Activated naive CD8-positive, alpha-beta T cell treated with anti-CD3 and anti-CD28 coated beads for 36 hours (primary cell): ENCODE measurements at places on chromosomes 16 and 17. TPM values are rescaled to one million over a fixed set of nuclear protein-coding genes. Genes with fewer than 3 reads are reported as not detected.

YBX2 gene
- 0.24 TPM for total RNA-seq

RAB11FIP4 gene
- total RNA-seq: 18.7 TPM

ARL17A gene
- 13.0 TPM for total RNA-seq

TBC1D16 gene
- 9.0 TPM for total RNA-seq

SNX11 gene
- 33.1 TPM for total RNA-seq

KCNAB3 gene
- 7.5 TPM for total RNA-seq

PTX4 gene
- not detected for total RNA-seq

SOST gene
- not detected for total RNA-seq

ZPBP2 gene
- total RNA-seq: not detected

GRIN2C gene
- not detected for total RNA-seq

CKLF gene
- 93.0 TPM for total RNA-seq

PRSS22 gene
- total RNA-seq: not detected

KRT33A gene
- not detected for total RNA-seq

CAMKK1 gene
- 4.8 TPM for total RNA-seq

KRTAP2-1 gene
- total RNA-seq: not detected

KCNJ2 gene
- not detected for total RNA-seq

KIF2B gene
- total RNA-seq: not detected

GGT6 gene
- total RNA-seq: not detected

TP53TG3F gene
- total RNA-seq: not detected

SPIRE2 gene
- total RNA-seq: 0.14 TPM
